ENCODE measurements at places on chromosomes 7 and 10.

GRCh38 chr10:58723966-58724365 is 211.3 kb downstream of the BICC1 start:
- H3K4me1 ChIP-seq, result no peaks in the 10 kb centered on the region
- H3K4me3 ChIP-seq, result no peak overlapping the region
- no peaks in the 10 kb centered on the region for H3K36me3 ChIP-seq
- no peak for DNase-seq
- no peak overlapping the region for H3K27ac ChIP-seq

GRCh38 chr7:30799206-30799975 is 28.2 kb downstream of the MINDY4 start:
- no peaks in the 10 kb centered on the region for H3K27me3 ChIP-seq
- DNase-seq, result no peak
- H3K4me3 ChIP-seq, result no peak overlapping the region
- H3K36me3 ChIP-seq, result no peaks in the 10 kb centered on the region

GRCh38 chr7:128841921-128842673 is 11.9 kb downstream of the FLNC start:
- no peaks in the 10 kb centered on the region for H3K36me3 ChIP-seq
- peaks cover 9% of the 10 kb centered on the region for H3K4me1 ChIP-seq
- H3K4me3 ChIP-seq, result no peak overlapping the region

DNA sequence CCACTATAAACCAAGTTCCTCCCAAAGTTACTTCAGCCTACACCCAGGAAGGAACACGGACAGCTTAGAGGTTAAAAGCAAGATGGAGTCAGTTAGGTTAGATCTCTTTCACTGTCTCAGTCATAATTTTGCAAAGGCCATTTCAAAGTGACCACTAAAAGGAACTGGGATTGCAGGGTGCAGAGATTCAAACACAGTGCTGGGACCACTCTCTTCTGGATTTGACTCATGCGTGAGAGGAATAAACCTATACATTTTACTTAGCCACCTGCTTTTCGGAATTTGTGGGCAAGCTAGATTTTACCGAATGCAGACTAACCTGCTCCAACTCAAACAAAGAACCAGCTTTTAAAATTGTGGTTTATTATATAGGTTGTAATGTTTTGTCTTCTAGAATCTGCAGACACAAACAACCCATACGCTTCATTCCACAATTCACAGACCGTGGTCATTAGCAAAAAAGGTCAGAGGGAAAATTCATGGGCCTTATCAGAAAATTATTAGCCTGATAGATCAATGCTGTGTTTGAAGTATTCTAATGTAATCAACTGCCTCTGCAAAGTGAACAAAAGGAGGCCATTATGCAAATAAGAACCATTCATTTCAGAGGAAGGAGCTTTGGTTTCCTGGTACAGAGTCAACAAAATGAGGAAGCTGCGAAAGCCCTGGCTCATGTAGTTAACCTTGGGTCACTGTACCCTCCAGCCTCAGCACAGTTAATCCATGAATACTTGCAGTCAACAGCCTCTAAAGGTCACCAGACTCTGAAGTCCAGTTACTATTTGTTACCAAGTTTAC is 342.7 kb upstream of the KLF6 start:
- no peak overlapping the region for H3K4me3 ChIP-seq
- peaks cover 4% of the 10 kb centered on the region for H3K36me3 ChIP-seq
- H3K27me3 ChIP-seq, result no peaks in the 10 kb centered on the region
- peak overlapping the region; percentile 26 for H3K27ac ChIP-seq

DNA sequence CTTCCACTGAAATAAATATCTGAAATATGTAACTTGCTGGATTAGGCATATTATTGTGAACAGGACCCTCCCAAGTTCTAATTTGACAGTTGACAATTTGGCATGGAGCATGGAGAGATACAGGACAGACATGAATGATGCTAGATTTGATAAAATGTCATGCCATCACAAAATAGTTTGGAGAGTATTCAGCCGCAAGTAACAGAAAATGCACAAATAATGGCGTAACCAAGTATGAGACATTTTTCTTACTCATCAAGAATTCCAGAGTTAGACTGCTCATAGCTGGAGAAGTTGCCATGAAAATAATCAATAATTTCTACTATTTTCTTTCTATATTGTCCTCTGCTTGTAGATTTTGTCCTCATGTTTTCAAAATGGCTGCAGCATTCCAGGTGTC is 45.5 kb upstream of the GPAM start:
- H3K27me3 ChIP-seq, result peaks cover 17% of the 10 kb centered on the region
- DNase-seq, result no peak
- H3K27ac ChIP-seq, result no peak overlapping the region
- no peaks in the 10 kb centered on the region for H3K36me3 ChIP-seq

- H3K36me3 ChIP-seq, result no peaks in the 10 kb centered on the region
- no peak overlapping the region for H3K27ac ChIP-seq
- H3K27me3 ChIP-seq, result peaks cover 15% of the 10 kb centered on the region
Observed at GRCh38 chr10:28690545-28690944, 13.2 kb downstream of the BAMBI start.

Data from activated CD8-positive, alpha-beta T cell treated with anti-CD3 and anti-CD28 coated beads for 36 hours (primary cell).